ENCODE measurements at places on chromosomes 2 and 18.

DNA sequence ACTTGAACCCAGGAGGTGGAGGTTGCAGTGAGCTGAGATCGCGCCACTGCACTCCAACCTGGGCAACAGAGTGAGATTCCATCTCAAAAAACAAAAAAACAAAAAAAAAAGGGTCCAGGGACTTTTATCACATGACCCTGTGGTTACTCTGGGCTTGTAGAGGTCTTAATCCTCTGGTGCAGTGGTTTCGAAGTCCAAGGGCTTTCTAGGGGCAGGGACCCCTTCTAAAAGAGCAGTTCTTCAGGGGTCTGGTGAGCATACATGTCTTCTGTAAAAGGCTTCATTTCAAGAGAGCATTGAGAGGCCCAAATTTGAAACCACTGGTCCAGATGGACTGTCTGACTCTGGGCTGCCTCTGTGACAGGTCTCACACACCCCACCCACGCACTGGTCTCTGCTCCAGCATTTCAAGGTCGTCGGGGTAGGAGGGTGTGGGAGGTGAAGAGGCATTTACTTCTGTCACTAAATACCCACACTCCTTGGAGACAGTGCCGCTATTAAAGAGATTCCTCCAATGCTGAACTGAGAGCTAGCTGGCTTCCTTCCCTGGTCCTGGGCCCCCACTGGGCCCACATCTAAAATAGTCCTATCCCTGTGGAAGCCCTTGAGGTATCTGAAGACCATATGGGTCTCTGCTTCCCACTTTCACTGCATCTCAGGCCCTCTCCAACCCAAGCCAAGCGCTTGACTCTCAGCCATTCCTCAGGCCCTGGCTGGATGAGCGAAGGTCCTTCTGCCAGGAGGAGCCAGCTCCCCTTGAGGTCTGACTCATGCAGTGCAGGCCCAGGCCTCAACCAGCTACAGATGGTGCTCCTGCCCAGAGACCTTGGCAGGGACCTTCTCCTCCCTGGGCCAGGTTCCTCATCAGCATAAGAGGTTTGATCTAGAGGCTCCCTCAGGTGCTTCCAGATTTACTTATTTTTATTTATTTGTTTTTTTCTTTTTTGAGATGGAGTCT, 44.8 kb downstream of the PAX8 start:
- DNase-seq: no peak

DNA sequence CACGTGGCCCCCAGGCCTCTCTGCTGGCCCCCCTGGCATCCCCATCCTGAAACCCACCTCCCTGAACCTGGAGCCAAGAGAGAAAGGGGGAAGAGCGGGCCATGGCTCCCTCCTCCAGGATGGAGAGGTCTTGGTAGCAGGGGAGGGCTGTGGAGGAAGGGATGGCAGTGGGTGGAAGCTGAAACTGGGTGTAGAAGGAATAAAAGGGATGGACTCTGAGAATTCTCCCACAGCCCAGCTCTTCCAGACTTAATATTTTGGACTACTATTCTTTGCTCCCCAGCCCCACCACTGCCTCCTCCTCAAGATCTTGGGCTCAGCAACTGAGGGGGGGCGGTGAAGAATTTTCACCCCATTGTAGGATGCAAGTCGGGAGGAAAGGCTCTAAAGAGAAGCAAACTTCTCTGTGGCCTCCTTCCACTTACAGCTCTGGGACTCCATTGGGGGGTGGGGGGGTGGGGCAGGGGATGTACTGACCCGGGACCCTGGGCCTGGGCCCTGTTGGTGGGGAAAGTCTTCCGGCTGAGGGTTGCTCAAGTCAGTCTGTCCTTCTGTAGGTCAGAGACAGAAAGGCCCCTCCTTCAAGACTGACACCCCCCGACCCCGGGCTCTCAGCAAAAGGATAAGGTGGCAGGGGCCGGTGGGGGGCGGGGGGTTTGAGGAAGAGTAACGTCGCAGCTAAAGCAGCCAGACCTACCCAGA, 501 bp downstream of the TNS1 start:
- no peak for DNase-seq

- DNase-seq: no peak
Measured at GRCh38 chr18:50611529-50611941, 51.6 kb downstream of the MAPK4 start.

DNA sequence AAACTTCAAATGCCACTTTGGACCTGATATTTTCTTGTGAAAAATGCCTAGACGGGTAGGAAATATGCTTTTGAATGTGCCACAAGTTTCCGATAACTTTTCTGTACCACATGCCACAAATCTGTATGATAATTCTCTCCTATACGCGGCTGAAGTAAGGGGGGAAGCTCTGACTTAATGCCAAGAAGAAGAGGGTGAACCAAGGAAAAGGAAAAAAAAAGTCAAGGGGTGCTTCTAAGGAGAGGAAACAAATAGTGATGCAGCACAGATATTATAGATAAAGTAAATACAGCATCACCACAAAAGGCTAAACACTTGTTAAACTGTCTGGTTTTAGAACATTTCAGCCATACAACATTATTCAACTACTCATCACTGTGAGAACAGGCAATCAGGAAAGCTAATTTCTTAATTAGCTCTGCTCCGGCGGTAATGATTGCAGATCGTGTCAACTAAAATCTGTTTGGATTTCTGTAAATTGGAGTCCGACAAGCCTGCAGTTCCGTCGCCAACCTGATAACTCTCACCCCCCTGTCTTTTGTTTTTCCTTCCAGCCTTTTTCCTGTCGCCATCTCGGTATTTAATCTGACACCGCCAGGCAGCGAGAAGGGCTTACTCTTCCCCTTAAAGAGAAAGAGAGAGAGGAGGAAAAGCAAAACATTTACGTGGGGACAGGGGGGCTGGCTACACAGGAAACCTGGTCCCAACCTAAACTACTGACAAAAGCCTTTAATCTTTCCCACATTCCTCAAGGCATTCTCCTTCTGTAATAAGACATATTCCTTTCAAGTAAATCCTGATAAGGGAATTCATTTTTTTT, 67.5 kb downstream of the ZEB2 start:
- no peak for DNase-seq

GRCh38 chr2:189409647-189410046, 31.6 kb upstream of the WDR75 start:
- no peak for DNase-seq

GRCh38 chr2:78353168-78353567, 672.3 kb upstream of the REG3G start:
- DNase-seq: no peak

- no peak for DNase-seq
Measured at GRCh38 chr2:122713800-122714199, 958.3 kb downstream of the TSN start.

- no peak for DNase-seq
Measured at GRCh38 chr2:54983345-54984220, 66.7 kb downstream of the RTN4 start.

- DNase-seq: no peak
Measured at GRCh38 chr2:131146749-131147148, 41.6 kb downstream of the PLEKHB2 start.

DNA sequence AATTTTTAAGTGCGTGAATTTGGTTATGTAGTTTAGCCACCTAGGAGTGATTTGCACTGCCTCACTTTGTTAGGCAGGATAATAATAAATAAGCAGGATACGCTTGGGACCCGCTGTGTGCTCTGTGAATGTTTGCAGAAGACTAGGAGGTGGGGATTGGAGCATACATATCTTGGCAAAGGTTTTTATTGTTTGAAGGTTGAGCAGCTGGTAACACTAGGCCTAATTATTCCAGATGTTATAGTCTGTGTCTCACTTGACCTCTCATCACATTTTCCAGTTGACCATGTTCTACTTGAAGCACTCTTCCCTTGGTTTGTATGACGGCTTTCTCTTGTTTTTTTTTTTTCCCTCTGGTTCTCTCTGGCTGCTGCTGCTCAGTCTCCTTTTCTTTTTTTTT, 42.7 kb downstream of the FHOD3 start:
- no peak for DNase-seq

DNA sequence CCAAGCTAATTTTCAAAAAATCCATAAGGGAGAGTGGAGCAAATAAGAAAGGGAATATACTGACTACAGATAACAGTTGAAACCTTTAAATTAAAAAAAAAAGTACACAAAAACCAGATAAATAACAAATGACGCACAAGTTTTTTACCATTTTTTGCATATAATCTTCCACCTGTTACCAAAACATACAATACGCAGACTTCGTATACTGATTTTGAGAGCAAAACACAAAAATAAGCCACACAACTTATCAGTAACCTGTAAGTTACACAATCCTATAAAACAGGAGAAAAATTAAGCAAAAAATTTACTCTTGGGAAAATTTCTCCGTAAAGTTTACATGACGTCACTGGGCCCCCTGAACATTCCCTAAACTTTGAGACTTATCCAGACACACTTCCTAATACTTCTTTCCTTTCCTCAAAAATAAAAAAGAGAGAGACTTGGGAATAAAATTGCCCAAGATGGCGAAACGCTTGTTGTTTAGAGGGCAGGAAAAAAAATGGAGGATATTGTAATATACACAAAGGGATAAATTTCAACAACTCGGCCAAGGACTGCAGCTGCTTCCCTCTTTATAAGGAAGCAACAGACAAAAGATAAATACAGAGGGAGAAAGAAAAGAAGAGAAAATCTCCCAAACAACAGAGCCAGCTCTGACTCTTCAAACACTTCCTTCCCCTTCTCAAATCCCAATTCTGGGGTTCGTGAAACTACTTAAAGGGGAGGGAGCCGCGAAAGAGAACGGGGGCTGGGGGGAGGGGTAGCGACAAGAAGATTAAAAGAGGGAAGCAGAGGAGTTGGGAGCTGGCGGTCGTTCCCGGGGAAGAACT, 1.6 kb downstream of the BAZ2B start:
- DNase-seq: peak; percentile 56

DNA sequence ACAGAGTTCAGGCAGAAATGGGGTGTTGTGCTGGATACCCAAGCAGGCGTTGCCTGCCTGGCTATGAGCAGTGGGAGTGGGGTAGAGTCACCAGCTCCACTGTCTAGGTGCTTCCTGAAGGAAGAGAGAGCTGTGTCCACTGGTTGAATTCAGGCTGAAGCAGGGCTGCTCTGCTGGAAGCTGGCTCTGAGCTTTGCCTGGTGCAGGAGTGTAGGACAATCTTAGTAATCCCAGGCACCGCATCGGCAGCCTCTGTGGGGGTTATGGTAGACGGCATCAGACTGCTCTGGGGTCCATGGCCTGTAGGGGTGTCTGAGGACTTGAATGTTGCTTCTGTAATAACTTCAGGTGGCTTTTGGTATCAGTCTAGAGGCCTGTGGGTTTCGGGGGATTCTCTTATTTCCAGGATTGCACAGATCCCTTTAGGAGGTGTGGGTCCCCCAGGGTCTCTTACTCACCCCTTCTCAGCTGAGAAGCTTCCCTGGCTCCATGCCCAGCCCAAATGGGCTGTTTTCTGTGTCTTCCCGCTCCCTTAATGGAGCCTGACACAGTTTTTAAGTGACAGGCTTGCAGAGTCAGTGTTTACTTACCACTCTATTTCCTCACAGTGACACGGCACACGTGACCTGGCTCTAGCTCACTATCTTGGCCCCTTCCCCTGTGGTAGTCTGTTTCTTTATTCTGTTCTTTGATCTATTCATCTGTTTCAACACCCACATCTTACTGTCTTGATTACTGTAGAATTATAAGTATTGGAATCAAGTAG, 644.3 kb downstream of the CBLN2 start:
- no peak for DNase-seq

GRCh38 chr18:7821784-7822183, 254.7 kb downstream of the PTPRM start:
- no peak for DNase-seq

DNA sequence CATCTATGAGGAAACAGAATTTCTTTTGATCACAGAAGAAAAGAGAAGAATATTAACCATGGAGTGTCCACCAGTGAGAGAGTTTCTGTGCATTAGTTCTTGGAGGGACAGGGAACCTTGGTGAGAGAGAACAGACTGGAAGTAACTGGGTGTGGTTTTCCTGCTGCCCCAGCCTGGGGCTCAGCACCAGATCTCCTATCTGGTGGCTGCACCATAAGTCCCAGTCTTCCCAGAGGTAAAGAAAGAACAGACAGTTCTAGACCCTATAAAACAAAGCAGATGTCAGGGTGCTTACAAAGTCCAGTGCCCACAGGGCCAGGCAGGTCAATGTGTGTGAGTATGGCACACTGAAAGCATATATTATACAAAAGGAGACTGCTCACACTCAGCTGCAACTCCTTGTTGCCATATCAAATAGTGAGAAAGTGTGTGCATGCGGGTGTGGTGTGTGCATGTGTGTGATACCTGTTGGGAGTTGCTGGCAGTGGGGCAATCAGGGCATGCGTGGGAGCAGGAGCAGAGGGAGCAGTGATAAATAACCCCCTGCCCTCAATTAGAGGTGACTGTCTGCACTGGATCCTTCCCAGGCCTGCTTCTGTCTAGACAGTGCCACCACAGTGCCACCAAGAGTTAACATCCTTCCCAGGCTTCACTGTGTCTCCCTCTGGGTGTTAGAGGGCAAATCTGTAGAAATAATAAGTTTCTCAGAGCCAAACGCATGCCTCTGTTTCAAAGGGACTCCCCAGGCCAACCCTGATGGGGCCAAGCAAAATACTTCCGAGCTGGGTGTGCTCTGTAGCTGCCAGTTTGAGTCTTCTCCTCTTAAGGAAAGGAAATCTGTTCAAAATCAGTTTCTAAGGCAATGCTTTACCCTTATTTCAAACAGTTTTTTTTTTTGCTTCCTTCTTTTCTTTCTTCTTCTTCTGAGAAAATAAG, 45.7 kb downstream of the RDH14 start:
- no peak for DNase-seq

GRCh38 chr18:78980279-78980771, 707 bp downstream of the SALL3 start:
- no peak for DNase-seq

GRCh38 chr2:187580462-187581124, 26.4 kb upstream of the TFPI start:
- DNase-seq: peak; percentile 74

DNA sequence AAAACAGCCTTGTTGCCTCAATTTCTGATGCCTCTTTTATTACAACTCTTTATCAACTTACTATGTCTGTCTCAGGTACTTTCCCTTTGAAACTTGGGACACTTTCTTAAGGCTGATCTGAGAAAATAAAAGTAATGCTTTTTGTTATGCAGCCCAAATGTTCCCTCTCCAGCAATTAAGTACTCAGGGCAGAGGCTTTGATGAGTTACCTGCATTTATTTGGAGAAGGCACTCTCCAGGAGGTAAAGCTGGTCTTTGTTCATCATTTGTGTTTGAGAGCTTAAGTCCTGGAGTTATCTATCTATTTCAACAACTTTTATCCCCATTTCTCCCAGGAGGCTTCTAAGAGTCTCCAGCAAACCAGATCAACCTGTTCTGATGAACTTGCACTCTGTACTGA, 259.2 kb downstream of the ASXL3 start:
- no peak for DNase-seq

DNA sequence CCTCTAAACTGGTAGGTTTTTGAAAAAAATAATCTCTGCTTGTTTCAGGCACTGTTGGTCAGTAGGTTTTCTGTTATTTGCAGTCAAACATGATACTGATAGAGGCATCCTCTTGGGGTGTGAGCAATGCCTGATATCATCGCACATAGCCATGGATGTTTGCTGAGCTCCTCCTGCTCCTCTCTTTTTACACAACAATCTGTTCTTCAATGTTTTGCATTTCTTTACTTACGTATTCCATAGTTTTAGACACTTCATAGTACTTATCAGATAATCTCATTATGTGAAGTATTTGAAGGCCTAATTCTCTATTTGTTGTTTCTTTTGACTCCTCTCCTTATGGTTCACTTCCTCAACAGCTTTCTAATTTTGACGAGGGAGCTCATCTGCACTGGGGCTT, 23.0 kb upstream of the HS6ST1 start:
- DNase-seq: no peak

GRCh38 chr18:80171054-80171872, 62.2 kb downstream of the ADNP2 start:
- DNase-seq: no peak

Data from fibroblast of the conjunctiva (primary cell).